ENCODE measurements at places on chromosomes 7 and 10. TPM values are rescaled to one million over a fixed set of nuclear protein-coding genes. Genes with fewer than 3 reads are reported as not detected.

GRCh38 chr7:51198654-51199053, 118.0 kb downstream of the COBL start:
- DNase-seq: no peak

GRCh38 chr10:79417266-79417665, 28.2 kb downstream of the ZCCHC24 start:
- DNase-seq: no peak

GRCh38 chr10:132022241-132022640, 40.5 kb upstream of the BNIP3 start:
- no peak for DNase-seq

GRCh38 chr10:89702121-89702480, 711 bp downstream of the KIF20B start:
- DNase-seq: no peak

- DNase-seq: no peak
Measured at GRCh38 chr7:110854651-110855050, 236.3 kb upstream of the LRRN3 start.

DNA sequence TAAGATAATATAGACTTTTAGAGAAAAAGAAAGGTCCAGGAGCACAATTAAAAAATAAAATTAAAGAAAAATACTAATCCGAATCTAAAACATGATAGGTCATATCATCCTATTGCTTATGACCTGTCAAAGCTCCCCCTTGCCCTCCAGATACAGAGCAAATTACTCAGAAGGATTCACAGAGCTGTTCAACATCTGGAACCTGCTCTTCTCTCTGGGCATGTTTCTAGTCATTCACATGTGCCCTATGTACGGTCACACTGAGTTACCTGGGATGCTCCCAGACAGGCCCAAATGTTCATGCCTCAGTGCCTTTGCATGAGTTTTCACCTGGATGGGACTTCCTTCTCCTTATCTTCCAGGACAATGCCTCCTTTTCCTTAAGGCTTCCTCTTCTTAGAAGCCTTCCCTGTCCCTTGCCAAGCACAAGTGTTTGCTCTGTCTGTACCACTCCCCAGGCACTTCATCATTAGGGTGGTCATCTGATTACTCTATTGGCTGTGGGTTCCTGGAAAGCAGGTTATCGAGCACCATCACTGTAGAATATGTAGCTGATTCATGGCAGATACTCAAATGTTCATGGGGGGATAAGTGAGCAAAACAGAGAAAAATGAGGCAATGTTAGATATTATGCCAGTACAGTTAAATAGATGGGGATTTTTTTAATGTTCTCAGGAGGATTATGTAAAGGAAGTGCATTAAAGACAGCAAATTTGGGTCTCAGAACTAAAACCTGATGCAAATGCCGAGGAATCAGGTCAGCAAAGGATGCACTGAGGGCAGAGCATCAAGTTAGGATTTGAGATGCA, 12.0 kb upstream of the AOAH start:
- no peak for DNase-seq

- no peak for DNase-seq
Measured at GRCh38 chr7:121620953-121621606, 225.0 kb upstream of the FAM3C start.

GRCh38 chr7:40983111-40983510, 719.8 kb downstream of the INHBA start:
- DNase-seq: no peak

DNA sequence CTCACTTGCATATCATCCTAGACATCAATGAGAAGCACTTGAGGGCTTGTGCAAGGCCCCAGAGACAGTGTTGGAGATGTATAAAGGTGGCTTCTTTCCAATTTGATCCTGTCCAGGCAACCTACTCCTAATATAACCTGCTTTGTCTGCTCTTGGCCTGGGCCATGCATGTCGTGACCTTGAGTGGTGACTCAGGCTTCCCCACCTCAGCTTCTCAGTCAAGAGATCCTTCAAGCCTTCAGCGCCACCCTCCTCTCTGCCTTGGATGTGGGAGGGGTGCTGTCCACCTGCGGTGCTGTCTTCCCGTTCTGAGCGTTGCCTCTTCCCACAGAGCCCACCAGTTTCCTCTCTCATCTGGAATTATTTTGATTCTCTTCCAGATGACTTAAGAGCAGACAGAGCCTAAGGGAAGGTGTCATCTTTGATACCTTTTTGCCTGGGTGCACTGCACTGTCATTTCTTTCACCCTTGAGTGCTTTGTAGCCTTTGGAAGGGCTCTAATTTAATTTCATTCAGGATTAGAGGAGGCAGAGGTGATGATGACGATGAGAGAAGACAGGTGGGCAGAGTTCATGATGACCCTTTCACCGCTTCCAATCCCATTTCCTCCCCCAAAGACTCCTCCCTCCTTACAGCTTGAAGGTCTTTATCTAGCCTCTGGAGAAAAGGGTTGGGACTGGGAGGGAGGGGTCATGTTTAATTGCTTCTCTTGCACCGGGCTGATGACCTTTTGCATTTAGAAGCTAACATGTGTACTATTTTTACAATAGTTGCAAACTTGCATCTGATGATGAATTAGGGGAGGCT, 6.9 kb downstream of the LSMEM1 start:
- DNase-seq: no peak

DNA sequence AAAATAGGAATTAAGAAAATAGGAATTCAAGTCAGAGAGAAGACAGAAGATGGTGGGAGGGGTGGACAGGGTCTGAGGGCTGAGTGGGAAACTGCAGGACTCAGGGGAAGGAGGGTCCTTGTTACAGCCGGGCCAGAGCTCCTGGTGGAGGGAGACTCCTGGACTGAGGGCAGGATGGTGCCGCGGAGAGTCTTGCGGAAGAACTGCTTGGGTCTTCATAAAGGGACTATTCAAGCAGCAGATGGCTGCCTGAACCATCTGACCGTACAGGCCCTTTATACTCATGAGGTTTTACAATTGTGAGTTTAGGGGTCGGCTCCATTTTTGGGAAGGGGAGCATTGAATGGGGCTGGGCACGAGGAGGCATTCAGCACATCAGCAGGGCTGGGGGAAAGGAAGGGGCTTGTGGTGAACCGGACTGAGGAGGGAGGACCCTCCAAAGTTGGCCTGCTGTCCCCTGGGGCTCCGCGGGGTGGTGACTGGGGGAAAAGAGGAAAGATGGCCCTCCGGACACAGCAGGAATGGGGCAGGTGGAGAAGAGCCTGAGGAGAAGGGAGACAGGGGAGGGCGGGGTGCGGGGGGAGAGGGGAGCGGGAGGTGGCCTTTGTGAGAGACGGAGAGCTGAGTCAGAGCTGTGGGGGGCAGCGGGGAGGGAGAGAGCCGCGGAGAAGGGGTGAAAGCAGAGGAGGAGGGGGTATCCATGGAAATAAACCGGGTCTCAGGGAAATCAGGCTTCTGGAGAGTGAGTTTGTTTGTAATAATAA, 1.5 kb downstream of the FAM131B start:
- DNase-seq: no peak

GRCh38 chr10:70493660-70494234, 15.2 kb downstream of the PALD1 start:
- DNase-seq: no peak

DNA sequence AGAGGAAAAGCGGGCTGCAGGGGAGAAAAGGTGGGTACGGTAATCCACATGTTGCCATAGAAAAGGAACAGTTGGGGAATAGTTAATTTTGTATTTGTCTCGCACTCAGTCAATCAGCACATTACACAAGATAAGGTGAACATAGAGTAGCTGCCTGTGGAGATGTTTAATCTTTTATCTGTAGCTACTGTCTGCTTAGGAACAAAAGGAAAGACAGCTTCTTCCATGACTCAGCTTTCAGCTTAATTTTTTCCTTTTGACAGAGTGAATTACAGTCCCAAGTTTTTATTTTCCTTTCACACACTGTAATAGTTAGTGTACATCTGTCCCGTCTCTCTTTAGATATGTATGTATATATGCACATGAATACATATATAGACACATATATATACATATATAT, 39.3 kb upstream of the PODXL start:
- DNase-seq: no peak

DNA sequence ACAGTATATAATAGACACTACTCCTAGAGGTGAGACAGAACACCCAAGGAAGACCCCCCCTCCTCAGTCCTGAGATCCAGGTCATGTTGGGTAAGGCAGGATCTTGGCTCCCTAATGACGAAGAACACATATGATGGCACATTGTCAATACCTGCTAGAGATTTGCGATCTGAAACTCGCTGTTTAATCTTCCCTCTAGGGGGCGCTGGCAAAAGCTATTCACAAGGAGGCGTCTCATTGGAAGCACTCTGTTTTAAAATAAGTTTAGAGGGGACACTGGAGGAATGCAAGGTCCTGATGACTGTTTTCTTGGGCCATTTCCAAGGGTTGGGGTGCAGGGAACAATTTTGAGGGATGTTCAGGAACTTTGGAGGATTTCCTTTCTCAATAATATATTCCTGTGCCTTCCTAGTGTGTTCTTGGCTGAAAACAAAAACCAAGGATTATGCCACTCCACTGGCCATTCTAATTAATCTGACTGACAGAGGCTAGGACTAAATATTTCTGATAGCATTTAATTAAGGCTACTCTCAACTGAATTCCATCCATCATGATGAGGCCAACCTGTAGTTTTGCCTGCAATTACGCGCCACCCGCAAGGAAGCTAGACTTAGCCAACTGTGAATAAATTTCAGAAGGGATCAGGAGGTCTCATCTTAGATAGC, 1013.8 kb upstream of the MBL2 start:
- DNase-seq: no peak

- no peak for DNase-seq
Measured at GRCh38 chr7:52758356-52758755, 277.1 kb upstream of the POM121L12 start.

DNA sequence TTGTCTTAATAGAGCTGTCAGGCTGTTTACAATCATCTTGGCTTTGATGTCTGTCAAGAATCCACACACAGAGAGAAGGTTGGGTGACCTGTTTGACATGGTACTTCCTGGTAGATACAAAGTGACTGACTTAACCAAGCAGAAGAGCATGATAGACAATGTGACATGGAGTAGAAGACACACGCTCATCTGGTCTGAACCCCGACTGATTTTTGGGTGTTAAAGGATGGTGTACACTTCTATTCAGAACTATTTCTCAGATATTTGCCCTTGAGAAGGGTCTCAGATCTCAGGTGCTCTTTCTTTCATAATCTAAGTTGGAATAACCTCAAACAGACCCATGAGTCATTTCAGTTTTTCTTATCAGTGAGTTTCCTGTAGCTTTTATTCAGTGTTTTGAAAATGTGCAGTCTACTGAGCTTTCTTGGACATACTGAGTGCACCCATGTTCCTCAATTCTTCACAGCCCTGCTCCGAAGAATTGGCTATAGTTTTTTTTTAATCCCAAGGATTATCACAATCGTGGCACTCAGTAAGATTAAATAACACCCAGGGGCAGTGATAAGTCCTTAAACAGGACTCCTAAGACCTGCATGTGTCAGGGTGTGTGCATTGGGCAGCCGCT, 46.4 kb upstream of the NXPH1 start:
- no peak for DNase-seq

- no peak for DNase-seq
Measured at GRCh38 chr7:88919478-88920131, 124.1 kb upstream of the TEX47 start.

The GSDME gene
- 47.1 TPM for total RNA-seq

The CFAP69 gene
- 0.88 TPM for total RNA-seq

The PRKG1 gene
- total RNA-seq: 1.6 TPM

The NPFFR1 gene
- not detected for total RNA-seq

The POT1 gene
- 22.3 TPM for total RNA-seq

The PON2 gene
- total RNA-seq: 220 TPM

The DENND10 gene
- total RNA-seq: 68.0 TPM

The COBL gene
- not detected for total RNA-seq
